ENCODE measurements at places on chromosomes 1 and 21.

GRCh38 chr1:77538956-77539518, 143.4 kb downstream of the ZZZ3 start:
- DNase-seq: no peak

DNA sequence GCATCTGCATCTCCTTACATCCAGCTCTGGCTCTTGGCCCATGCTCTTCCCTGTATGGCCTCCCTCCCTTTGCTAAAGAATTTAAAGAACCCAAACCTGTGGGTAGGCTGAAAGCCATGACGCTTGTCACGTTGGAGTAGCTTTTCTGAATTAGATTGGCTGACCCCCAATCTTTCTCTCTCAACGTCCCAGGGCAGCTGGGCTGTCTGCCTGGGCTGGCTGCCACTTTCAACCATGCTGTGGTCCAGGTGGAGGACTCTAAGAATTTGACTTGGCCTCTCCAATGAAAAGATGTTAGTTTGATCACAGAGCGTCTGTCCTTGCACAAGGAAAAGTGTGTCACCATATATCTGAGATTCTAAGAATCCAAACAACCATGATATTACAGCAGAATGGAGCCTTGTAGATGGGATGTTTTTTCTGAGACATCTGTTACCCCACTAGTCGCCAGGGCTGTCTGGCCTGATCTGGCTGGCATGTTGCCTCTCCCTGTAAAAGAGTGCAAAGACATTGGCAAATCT, 6.5 kb upstream of the IGSF3 start:
- no peak for DNase-seq

- no peak for DNase-seq
Measured at GRCh38 chr1:85584923-85585322, 4.4 kb downstream of the CCN1 start.

DNA sequence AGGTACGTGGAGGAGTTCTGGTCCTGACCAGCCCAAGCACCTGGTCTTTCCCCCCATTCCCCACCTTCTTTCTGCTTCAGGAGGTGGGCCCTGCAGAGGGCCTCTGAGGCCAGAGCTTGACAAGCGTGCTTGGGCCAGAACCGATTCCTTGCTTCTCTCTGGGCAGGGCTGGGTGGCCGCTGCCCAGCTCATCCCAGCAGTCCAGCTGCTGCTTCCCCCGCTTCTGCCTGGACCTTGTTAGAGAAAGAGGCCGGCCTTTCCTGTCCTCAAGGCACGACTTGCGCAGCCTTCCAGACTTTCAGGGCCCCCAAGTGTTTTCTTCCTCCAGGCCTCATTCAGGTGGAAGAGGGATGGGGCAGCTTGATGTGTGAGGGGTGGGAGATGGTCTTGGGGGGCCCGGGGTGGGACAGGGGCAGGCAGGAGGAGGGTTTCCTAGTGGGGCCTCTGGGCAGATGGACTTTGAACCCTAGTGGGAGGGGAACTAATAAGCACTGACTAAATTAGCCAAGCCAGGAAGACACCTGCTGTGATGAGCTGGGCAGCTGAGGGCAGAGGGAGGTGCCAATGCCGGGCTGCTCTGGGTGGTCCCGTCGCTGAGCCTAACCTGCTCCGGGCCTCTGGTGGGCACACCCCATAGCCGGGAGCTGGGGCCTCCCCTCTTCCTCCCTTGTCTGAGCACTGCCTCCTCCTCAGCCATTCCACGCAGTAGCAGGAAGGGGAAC, 36.5 kb downstream of the ARHGEF10L start:
- no peak for DNase-seq

- no peak for DNase-seq
Measured at GRCh38 chr1:183670169-183670568, 17.1 kb upstream of the APOBEC4 start.

GRCh38 chr1:75134647-75135572, 722 bp downstream of the LHX8 start:
- DNase-seq: peak; percentile 9

DNA sequence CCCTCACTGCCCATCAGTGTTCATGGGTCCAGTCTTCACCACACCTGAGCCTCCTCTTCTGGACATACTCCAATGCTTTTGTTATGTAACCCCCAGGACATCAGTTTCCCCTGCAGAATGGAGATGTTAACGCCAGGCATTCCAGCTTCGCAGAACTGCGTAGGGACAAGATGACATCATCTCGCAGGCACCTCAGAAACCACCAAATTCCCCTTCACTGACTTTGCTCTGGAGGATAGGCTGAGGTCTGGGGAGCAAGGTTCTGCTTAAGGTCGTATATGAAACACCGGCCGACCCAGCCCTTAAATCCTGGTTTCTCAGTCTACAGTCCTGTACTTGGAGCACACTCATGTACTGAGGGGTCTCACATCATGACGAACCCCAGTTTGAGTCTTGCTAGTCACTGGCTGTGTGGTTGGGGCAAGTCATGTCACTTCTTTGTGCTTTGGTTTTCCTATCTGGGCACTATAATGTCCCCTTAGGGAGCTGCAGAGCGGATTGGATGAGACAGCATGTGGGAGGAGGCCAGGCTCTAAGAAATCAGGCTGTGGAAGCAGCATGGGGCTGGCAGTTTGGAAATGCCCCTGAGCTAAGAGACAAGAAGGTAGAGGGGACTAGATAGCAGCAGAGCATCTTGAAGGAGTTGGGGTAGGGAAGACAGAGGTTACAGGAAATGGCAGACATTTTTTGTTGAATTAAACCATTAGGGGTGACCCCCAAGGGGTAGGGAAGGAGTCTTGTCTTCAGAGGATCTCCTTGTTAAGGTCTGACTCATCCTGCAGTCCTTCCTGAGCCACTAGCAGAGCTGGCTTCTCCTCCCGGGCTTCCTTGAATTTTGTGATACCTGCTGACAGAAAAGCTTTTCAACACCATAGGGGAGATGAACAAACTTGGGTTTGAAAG, 138.3 kb downstream of the FOXD2 start:
- no peak for DNase-seq

DNA sequence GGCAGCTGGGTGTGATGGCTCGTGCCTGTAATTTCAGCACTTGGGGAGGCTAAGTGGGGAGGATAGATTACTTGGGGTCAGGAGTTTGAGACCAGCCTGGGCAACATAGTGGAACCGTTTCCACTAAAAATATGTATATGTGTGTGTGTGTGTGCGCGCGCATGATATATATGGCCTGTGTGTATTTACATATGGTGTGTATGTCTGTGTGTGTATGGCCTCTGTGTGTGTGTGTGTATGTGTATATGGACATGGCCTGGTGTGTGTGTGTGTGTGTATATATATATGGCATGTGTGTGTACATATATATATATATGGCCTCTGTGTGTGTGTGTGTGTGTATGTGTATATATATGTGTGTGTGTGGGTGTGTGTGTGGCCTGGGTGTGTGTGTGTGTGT, 16.0 kb upstream of the SLC2A7 start:
- no peak for DNase-seq

GRCh38 chr1:226984521-226985238, 44.6 kb downstream of the COQ8A start:
- DNase-seq: no peak

- DNase-seq: no peak
Measured at GRCh38 chr1:7509598-7509997, 261.5 kb upstream of the VAMP3 start.

DNA sequence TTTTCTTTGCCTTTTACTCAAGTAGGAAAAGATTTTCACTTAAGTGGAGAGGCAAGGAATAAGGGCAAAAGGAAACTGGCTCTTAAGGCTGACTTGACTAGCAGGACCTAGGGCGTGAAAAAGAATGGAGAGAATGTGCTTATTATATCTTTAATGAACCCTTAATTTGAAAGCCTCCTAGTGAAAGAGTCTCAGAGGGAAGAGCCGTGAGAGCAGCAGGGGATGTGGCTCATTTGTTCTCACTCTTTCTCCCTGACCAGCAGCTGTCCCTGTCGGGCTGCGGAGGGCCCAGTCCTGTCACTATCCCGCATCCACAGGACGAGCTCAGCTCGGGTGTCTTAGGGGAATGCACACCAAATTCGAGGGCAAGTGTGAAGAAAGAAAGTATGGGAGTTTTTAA, 180.1 kb downstream of the EDEM3 start:
- DNase-seq: no peak

GRCh38 chr1:199352351-199352750, 675.2 kb upstream of the NR5A2 start:
- DNase-seq: no peak

DNA sequence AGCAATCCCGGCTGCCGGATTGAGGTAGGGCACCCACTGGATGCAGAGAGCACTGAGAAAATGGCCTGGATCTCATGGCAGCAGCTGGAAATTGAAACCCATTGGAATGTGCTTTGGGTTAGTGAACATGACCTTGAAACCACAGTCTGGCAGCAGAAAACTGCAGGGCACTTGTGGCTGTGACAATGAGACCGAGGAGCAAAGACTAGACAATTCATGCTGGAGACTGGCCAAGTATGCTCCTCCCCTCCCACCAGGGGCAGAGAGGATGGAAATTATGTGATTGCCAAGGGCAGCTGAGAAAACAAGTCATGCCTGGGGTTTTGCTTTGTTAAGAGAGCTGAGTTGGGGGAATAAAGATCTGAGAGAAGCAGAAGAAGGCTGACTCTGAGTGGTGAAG, 60.7 kb downstream of the ZNF697 start:
- no peak for DNase-seq

DNA sequence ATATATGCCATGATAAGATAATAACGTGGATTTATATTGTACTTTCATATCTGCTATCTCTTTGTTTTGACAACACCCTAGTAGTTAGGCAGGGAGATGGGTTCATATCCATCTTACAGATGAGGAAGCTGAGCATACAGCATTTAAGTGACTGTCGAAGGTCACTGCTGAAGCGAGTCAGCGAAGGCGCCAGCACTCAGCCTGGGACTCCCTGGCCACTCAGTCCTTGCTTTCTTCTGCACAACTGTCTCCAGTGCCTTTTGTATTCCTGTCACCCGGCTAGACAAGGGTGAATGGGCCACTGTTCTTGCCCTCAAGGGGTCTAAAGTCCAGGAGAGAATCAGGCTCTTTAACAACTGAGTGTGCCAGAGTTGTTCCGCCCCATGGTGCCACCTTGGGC, 3.1 kb downstream of the ARHGEF10L start:
- no peak for DNase-seq

DNA sequence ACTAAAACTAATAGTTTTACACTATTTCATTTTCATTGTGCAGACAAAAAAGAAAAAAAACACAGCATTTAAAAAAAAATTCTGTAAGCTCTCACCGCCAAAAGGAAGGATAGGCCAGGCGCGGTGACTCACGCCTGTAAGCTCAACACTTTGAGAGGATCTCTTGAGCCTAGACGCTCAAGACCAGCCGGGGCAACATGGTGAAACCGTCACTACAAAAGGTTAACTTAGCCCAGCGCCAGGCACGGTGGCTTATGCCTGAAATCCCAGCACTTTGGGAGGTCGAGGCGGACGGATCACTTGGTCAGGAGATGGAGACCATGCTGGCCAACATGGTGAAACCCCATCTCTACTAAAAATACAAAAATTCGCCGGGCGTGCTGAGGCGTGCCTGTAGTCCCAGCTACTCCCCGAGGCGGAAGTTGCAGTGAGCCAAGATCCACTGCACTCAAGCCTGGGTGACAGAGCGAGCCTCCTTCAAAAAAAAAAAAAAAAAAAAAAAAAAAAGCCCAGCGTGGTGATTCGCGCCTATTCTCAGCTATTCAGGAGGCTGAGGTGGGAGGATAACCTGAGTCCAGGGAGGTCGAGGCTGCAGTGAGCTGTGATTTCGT, 14.3 kb upstream of the SPEN start:
- peak; percentile 39 for DNase-seq

GRCh38 chr1:30695439-30695841, 27.9 kb downstream of the MATN1 start:
- DNase-seq: no peak

DNA sequence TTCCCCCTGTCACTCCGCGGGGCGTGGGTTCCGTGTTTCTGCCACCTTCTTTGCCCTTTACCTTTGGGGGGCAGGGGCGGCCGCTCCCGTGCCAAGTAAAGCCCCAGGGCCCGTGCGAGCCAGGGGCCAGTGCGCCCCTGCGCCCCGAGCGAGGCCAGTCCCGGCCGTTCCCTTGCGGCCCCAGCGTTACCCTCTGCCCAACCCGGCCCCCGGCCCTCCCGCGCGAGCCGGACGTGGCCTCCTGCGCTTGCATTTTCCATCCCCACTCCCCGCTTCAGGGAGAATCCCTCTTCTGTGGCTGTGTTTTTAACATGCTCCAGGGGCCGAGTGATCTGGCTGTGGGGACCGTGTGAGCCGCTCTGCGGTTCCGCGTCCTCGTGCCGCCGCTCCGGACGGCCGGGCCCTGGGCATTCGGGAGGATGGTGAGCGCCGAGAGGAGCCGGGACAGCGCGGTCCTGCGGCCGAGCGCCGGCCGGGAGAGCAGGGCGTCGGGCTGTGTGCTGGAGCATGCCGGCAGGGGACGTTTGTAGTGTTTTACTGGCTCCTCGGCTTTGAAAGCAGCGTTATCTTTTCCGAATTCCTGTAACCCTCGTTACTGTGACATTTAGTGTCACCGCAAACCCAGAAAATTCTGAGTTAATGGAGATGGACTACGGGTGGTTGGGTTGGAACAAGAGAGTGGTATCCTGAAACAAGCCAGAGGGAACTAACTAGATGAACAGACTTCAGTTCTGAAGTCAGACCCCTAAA, 1.0 kb downstream of the GALNT2 start:
- peak; percentile 59 for DNase-seq

- DNase-seq: no peak
Measured at GRCh38 chr1:182674346-182675246, 9.8 kb downstream of the RGS8 start.

DNA sequence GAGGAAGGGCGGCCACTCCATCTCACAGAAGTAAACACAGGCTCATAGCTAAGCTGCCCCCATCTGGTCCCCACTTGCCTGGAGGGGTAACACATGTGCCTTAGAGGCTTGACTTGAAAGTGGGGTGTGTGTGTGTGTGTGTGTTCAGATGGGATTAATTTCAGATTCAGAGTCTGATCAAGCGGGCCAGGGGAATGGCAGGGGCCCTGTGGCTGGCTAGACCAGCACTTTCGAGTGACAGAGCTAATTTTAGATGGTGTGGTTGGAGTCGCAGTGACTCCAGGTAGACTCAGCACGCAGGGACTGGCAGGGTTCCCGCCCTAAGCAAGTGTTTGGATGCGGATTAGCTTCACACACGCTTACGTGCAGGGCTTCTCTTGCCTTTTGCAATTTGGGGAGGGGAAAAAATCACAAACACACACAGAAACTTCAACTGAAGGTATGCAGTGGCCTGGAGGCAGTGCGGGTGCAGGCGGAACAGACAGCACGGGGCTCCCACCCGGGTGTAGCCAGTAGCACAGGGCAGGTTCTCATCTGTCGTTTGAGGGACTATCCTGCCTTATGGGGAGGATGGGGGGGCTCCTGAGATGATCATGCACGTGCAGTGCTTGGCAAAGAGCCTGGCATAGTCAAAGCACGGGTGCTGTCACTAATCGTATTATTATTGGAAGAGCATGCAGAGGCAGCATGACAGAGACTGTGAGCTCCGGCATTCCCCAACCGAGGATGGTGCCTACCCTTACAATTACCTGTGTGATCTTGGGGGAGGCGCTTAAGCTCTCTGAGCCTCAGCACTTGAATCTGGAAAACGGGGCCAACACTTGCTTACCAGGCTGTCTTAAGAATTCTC, 1.3 kb downstream of the EDN2 start:
- no peak for DNase-seq

DNA sequence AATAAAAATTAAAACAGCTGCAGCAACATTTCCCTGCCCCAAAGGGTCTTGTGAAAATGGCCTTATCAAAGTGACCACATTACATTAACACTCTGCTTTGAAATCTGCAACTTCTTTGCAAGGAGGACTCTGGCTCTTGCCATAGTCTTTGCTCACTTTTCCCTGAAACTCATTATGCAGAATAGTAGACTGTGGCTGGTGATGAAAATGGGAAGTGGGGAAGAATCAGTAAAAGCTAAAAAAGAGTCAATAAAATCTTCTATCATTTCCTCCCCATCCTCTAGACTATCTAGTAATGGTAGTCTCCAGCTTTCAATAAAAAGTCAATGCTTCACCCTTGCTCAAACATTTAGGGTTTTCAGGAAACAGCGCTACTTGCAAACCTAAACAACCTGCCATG, 18.6 kb upstream of the NUP133 start:
- DNase-seq: no peak

Measured in hematopoietic multipotent progenitor cell treated with erythropoietin and hydrocortisone succinate and interleukin-3 and kit ligand, for 6 days (in vitro differentiated cells).